ENCODE measurements at places on chromosomes 7 and 10. TPM values are rescaled to one million over a fixed set of nuclear protein-coding genes. Genes with fewer than 3 reads are reported as not detected.

The KEL gene
- 2.1 TPM for total RNA-seq

- ATAC-seq, result no peak
Measured at GRCh38 chr10:99421233-99421739, 9.1 kb downstream of the GOT1 start.

- no peak for ATAC-seq
Measured at GRCh38 chr10:16966991-16967865, 150.0 kb upstream of the RSU1 start.

The ANKRD2 gene
- not detected for total RNA-seq

DNA sequence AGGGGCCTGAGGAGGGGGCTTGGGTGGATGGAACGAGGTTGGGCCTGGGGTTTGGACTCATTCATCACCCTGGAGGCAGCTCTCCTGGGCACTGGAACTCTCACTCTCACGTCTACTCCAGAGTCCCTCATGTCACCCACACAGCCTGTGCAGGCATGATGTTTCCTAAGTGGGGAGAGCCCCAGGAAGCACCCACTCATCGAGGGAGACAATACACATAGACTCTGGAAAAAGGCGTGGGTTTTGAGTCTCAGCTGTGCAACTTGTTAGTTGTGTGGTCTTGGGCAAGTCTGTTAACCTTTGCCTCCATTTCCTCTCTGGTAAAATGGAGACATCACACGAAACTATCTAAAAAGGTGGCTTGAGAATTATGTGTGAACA lies 25.9 kb upstream of the RBM20 start:
- no peak for ATAC-seq

The NPY4R2 gene
- not detected for total RNA-seq

The GRM3 gene
- 2.3 TPM for total RNA-seq

The PHYHIPL gene
- 32.1 TPM for total RNA-seq

DNA sequence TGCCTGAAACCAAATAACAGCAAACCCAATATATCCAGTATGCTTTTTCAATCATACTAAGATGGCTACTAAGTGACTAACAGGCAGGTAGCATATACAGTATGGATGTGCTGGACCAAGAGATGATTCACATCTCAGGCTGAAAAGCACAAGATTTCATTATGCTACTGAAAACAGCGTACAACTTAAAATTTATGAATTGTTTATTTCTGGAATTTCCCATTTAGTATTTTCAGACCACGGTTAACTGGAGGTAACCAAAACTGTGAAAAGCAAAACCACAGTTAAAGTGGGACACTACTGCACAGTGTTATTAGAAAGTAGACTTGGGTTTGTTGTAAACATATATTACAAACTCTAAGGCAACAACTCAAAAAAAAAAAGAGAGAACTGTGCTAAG lies 91.5 kb downstream of the KMT2C start:
- no peak for ATAC-seq

GRCh38 chr10:58179238-58179637 lies 88.5 kb downstream of the IPMK start:
- ATAC-seq, result no peak

- ATAC-seq, result no peak
Measured at GRCh38 chr7:760006-760405, 32.9 kb upstream of the PRKAR1B start.

DNA sequence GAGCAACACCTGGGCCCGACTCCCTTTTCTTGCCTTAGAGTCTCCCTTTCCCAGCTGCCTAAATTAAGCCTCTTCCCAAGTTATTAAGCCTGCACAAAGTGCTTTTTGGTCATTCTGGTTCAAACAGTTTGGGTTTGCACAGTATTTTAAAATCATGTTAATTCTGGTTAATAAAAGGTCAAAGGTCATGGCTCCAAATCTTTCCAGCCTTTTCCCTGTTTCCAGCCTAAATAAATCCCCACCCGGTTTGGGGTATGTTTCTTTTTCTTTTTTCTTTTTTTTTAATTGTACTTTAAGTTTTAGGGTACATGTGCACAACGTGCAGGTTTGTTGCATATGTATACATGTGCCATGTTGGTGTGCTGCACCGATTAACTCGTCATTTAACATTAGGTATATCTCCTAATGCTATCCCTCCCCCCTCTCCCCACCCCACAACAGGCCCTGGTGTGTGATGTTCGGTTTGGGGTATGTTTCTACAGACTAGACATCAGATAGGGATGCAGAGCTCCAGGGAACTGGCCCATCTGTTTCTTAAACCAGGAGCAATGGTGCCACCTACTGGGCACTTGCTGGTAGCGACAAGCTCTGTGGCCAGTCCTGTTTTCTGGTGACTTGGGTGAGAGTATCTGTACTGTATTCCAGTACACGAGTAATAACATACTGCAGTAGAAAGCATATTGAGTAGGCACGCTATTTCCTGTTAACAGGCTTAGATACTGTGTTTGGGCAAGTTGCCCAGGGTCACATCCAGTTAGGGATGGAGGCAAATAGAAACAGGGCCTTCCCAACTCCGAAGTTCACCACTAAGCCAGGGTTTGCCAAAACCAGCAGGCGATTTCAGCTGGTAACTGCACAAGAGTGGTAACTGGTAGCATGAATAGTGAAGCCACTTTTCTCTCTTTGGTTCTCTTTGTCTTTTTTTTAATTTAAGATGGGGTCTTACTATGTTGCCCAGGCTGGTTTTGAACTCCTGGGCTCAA lies 60.6 kb upstream of the TRIM8 start:
- peak; percentile 99 for ATAC-seq

- ATAC-seq, result no peak
Measured at GRCh38 chr7:142859411-142859810, 4.5 kb downstream of the EPHB6 start.

- no peak for ATAC-seq
Measured at GRCh38 chr7:15461576-15461975, 100.2 kb downstream of the AGMO start.

The TLX1 gene
- total RNA-seq, result 0.60 TPM

The TMEM106B gene
- 25.4 TPM for total RNA-seq

- ATAC-seq, result no peak
Measured at GRCh38 chr10:91759581-91759986, 38.6 kb upstream of the TNKS2 start.

The CREB5 gene
- 4.0 TPM for total RNA-seq

The ZNF425 gene
- 4.5 TPM for total RNA-seq

DNA sequence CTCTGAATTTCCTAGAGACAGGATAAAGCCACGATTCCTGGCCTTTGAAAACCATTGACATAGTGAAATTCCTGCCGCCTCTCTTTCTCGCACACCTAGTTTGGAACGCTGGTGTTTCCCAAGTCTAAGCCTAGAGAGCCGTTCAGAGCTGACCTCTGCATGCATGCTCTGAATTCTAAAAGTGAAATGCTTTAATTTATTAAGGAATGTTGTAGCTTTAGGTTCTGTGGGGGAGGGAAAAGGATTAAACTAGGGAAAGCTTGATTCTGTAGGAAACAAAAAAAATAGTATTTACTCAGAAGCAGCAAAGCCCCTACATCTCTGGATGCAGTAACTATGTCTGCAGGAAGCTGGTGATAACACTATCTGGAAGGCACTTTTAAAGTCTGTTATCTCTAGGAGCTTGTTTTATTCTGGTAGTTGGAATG lies 27.3 kb downstream of the PFKP start:
- no peak for ATAC-seq

DNA sequence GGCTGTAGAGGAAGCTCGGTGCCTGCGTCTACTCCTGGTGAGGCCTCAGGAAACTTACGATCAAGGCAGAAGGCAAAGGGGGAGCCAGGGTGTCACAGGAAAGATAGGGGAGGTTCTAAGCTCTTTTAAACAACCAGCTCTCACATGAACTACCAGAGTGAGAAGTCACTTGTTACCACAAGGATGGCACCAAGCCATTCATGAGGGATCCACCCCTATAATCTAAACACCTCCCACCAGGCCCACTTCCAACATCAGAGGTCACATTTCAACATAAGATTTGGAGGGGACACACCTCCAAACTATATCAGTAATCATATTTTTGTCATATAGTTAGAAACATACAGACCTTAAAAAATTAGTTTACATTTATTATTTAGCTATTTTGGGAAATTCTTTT lies 9.4 kb downstream of the NOC3L start:
- ATAC-seq, result no peak

GRCh38 chr10:850093-850492 lies 81.4 kb downstream of the LARP4B start:
- ATAC-seq, result no peak

DNA sequence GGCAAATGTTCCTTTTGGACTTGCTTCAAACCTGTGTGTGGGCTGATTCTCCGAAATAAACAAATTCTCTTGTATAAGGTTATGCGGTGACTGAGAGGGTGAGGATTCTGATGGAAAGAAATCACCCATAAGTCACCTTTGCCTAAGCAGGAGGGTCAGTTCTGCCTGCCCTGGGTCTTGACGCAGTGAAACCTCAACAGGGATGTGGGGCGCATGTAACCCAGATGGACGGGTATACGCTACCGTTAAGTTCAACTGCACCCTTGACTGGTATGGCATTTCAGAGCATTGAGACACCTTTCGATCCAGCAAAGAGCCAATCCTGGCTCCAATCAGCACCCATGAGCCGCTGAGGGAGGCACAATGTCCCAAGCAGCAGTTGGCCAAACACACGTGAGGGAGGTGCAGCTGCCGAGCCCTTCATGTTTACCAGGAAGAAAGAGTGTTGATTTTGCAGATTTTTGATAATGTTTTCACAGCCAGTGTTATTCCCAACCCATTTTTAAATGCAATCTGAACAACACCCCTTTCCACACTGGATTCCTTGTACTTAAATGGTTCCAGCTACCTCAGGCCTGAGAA lies 48.1 kb downstream of the SORBS1 start:
- ATAC-seq, result no peak

DNA sequence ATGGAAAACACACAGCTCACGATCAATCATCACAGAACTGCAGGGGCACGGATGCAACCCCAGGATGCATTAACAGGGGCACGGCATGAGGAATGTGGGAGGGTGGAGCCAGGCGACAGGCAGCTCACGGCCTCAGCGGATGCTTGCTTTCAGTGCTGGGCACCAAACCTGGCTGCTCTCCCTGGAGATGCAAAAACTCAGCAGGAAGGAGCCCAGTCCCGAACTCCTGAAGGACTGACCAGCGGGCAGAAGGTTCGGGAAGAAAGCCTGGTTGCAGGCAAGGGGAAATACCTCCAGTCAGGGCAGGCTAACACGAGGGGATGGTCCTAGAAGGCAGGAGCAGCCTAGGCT lies 66.8 kb downstream of the CHST15 start:
- no peak for ATAC-seq

GRCh38 chr10:59047180-59047579 lies 129.3 kb upstream of the PHYHIPL start:
- ATAC-seq, result no peak

DNA sequence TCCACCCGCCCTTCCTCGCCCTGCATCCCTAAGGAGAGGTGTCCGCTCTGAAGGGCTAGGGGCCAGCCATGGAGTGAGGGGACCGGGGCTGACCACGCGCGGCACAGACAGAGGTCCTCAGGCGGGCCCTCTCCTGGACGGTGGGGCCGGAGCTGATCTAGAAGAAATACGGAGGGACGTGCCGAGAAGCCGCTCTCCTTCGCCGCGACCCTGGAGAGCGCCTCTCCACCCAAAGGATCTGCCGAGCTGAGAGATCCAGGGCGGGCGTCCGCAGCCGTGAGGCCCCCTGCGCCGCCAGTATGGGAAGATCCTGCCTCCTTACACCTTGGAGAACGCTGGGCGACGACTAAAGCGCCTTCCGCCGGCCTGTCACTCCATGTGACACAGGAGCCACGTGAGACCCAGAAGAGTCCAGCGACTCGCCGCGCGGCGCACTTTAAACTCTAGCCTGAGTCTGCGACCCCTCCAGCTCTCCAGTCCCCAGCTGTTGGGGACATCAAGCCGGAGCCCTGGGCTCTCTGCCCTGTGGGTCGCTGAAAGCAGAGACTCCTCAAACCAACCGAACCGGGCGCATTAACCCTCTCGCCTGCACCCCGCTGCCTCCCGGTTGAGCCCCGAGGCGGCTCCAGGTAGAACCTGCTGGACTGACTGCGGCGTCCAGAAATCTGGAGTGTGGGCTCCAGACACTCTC lies 1.5 kb upstream of the SFMBT2 start:
- no peak for ATAC-seq

The FAM24B gene
- 17.6 TPM for total RNA-seq

DNA sequence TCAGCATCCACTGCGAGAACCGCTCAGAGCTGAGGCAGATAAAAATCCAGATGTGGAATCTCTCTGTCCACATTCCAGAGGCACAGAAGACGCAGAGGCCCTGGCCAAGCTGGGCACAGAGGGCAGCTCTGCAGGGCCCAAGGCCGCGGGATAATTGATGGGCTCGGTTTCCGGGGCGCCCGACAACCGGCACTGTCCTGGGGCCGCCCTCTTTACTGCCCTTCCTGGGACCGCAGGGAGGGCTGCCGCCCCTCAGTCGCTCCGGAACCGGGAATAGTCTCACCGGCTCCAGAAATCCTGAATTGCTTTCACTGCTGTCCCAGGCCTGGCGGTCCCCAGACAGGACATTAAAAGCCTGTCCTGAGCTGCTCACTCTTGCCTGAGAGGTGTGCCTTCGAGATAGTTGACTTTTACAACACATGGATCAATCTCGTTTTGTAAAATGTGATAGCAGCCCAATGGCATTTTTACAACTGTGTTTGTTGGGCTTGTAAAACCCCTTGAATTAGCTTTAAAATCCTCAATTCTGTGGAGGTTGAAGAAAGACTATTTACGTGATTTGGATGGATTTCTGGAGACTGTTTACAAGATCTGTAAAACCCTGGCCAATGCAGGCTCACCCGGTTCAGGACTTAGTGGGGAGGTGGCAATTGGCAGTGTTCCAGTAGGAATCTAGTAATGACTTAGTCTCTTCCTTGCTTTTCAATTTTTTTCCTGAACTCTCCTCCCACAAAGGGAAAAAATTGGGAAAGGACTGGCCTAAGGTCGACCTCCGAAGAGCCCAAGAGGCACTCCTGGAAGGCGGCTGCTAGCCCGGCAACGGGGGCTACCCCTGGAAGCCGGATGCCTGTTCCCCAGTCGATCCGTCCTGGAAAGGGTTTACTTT lies 1.4 kb upstream of the HOXA6 start:
- peak; percentile 4 for ATAC-seq

DNA sequence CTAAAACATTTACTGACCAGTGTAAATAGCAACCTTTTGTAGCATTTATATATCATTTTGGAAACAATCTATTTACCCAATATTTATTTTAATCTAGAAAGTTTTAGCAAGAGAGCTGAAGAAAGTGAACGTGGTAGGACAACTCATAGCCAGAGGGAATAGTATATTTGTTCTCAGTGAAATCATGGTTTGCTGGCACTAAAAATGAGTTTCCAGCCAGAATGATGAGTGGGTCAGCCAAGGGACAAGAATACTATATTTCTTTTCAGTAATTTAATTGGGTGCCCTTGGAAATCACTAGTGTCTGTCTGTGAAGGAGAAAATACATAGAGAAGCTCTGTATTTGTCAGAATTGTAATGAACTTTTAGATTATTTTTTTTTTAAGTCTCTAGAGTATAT lies 74.9 kb downstream of the MINPP1 start:
- no peak for ATAC-seq

- no peak for ATAC-seq
Measured at GRCh38 chr10:88458209-88458608, 124.9 kb downstream of the RNLS start.

The HOXA1 gene
- total RNA-seq, result 2.7 TPM

The SFR1 gene
- total RNA-seq, result 7.0 TPM

The PTF1A gene
- total RNA-seq, result not detected

- ATAC-seq, result no peak
Measured at GRCh38 chr10:34722404-34722803, 92.7 kb downstream of the PARD3 start.

Measured in motor neuron (in vitro differentiated cells).